ENCODE measurements at places on chromosomes 6 and 20.

GRCh38 chr20:35297740-35298139, 5.5 kb upstream of the FAM83C start:
- DNase-seq, result no peak

GRCh38 chr20:25676164-25676809, 20.4 kb downstream of the ZNF337 start:
- peak; percentile 37 for DNase-seq

GRCh38 chr6:105786890-105787655, 299.1 kb upstream of the PRDM1 start:
- no peak for DNase-seq

- no peak for DNase-seq
These were observed 25.7 kb upstream of the SIRT5 start for GRCh38 chr6:13548500-13549210.

DNA sequence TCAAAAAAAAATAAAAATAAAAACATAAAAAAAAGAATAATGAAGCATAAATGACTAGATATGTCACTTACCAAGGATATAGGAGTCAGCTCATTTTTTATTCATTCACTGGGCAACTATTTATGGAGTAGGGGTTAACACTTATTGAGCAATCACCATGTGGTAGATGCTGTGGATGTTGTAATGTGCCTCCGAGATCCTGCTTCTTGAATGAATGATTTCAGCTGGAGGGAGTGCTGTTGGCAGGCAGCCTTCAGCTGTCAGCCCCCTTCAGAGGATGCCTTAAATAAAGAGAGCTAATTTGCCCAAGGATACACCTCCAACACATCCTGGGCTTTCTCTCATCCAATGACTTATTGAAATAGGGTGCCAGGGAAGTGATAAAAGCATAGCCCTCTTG, 229.5 kb upstream of the DTNBP1 start:
- DNase-seq, result no peak

- no peak for DNase-seq
These were observed 52.2 kb upstream of the DTNBP1 start for GRCh38 chr6:15715060-15715459.

GRCh38 chr6:152008779-152009178, 201.3 kb downstream of the ESR1 start:
- DNase-seq, result no peak

DNA sequence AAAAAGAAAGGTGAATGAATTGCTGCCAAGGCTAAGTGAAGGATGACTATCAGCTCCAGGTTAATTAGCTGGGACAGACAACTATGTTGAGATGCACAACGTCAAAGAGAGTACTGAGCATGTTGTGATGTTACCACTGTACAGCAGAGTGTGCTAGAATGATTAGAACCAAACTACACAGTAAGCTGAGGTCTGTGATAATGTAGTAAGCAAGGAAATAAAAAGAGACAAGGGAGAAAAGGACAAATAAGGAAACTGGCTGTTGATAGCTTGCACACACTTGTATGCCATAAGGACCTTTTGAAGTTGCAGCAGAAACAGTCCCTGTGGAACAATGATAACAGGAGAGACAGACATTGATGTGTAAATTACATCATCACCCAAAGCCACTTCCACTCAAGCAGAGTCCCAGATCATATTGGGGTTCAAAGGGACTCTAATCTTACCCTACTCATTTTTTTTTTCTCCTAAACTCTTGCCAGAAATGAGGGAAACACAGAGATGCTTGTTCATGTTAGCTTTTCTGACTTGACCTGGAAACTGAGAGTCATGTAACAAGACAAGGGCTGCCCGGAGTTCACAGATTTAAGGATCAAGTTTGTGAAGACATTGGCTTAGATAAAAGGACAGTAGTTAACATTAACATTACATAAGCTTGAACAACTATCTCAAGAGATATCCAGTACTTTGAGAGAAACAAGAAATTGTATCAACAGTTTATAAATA, 189.9 kb downstream of the CENPW start:
- no peak for DNase-seq

DNA sequence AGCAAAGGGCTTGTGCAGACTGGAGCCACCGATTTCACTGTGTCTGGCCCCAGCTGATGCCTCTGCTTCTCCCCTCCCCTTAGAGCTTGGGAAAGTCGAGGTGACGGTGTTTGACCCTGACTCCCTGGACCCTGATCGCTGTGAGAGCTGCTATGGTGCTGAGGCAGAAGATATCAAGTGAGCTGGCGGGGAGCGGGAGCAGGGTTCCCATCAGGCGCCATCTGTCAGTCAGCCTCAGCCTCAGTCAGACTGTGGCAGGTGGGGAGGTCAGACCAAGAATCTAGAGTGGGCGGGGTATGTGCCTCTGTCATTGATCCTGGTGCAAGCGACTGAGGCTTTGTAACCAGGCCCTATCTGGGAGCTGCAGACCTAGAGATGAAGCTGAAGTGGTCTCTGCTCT, 5.5 kb downstream of the ERGIC3 start:
- no peak for DNase-seq

DNA sequence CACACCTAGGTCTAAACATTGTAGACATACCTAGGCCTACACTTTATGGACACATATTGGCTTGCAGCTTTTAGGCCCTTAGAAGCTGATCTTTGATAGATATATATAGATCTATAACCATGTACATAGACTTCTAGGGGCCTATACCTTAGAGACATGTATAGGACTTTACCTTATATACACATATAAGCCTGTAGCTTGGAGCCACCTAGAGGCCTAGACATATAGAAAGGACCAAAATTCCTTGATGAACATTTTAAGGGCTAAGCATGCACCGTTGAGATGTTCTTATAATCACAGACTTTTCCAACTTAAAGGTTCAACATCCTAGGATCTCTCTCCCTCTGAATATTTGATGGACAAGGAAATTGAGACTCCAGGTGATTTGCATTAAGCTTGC, 371.7 kb upstream of the SASH1 start:
- DNase-seq, result no peak

DNA sequence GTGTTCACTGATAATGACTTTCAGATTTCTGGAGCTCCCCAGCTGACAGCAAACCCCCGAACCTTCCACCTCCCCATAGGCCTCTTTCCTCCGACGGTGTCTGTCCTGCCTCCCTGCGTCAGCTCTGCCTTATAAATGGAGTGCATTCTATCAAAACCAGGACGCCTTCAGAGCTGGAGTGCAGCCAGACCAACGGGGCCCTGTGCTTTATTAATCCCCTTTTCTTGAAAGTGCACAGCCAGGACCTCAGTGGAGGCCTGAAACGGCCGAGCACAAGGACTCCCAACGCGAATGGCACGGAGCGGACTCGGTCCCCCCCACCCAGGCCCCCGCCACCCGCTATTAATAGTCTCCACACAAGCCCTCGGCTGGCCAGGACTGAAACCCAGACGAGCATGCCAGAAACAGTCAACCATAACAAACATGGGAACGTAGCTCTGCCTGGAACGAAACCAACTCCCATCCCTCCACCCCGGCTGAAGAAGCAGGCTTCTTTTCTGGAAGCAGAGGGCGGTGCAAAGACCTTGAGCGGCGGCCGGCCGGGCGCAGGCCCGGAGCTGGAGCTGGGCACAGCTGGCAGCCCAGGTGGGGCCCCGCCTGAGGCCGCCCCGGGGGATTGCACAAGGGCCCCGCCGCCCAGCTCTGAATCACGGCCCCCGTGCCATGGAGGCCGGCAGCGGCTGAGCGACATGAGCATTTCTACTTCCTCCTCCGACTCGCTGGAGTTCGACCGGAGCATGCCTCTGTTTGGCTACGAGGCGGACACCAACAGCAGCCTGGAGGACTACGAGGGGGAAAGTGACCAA, 42.3 kb upstream of the NAA20 start:
- DNase-seq, result no peak

GRCh38 chr20:52268184-52268749, 76.7 kb upstream of the ZFP64 start:
- no peak for DNase-seq

GRCh38 chr6:45558858-45559257, 181.1 kb upstream of the SUPT3H start:
- no peak for DNase-seq

DNA sequence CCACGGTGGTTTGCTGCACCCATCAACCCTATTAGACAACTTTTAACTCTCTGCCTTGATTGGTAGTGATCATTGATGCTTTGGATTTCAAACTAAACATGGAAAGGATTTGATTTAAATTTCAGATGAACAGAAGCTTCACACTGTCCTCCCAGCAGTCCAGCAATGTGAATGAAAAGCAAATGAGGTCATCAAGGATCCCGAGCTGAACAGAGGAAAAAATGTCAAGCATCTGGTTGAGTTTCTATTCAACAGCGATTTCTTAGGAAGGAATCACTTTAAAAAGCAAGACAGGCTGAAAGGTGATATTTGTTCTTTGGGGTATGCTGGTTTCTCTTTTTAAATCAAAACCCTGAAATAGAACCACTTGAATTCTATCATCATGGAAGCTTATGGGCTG, 10.6 kb upstream of the SAMD3 start:
- no peak for DNase-seq

DNA sequence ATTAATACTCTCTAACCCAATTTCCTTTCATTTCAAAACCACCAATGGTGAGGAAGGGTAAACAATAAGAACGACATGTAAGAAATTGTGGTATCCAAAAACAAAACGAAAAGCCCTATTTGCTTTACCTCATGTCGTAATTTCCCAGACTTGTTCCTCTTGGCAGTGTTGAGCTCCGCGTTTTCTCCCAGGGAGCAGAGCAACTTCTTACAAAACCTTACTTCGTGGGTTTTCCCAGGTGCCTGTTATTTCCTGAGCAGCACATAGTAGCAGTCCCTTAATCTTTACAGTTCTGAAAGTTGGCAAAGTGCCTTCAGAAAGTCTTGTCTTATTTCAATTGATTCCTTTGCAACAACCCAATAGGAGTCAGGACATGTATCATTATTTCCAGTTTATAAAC, 207.9 kb upstream of the MARCKS start:
- no peak for DNase-seq

DNA sequence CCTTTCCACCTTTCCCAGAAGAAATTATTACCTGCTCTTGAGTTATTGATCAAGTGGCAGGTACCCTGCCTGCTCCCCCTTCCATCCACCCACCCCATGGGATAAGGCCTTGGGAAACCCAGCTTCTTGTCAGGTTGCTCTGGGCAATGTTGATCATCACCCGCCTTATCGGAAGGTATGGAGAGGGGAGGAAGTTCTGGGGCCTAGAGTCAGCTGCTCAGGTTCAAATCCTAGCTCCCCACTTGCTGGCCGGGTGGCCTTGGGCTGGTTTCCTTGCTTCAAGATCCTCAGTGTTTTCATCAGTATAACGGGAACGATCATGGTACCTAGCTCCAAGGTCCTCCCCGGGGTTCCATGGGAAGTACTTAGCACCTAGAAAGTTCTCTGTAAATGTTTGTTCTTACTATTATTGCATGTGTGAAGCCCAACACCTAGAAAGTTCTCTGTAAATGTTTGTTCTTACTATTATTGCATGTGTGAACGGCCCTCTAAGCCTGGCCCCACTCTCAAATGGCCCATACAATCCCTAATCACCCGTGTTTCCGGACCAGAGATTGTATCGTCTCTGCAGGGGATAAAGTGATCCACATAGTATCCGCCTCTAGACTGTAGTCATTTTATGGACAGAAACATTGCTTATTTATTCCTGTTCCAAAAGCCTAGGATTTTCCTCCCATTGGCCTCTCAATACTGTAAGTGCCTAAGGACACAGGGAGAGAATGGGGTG, 1.1 kb upstream of the PREX1 start:
- no peak for DNase-seq

- no peak for DNase-seq
These were observed 396.0 kb downstream of the TBC1D32 start for GRCh38 chr6:120938164-120938875.

- no peak for DNase-seq
These were observed 14.3 kb upstream of the SIRT5 start for GRCh38 chr6:13559968-13560650.

GRCh38 chr6:34178357-34179105, 32.6 kb upstream of the GRM4 start:
- DNase-seq, result no peak

GRCh38 chr6:154995254-154996015, at the start of gene TIAM2:
Gene TIAM2, plus strand, starts transcription at chr6:154995315. Its CDS starts 133,909 bp downstream, at chr6:155129224.
- DNase-seq, result no peak

DNA sequence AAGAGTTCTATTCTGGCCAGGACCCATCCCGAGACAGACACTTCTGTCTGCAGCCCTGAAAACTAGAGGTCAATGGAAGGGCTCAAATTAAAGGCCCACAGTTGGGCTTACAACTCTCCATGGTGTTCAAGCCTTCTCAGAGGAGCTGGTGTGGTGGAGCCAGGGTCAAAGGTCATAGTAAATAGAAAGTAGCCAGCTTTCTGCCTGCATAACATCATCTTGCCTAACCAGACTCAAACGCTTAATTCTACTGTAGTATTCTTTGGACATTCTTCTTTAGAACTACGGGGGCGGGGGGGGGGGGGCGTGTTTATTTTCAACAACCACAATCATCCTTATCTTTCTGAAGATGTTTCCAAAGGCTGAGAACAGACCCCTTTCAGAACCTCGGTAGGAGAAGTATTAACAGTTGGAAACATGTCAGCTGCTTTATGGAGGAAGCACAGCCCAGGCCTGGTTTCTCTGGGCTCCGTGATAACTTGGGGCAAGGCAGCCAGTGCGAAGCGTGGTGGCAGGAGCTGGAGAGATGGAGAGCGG, 1.5 kb upstream of the RREB1 start:
- no peak for DNase-seq
